ENCODE measurements at places on chromosomes 16 and 17.
A peak's percentile ranks its signal among the peaks of the same experiment; 100 is the strongest.

GRCh38 chr16:47469227-47469626 is 8.1 kb downstream of the PHKB start:
- DNase-seq = no peak

GRCh38 chr16:65547772-65548446 is 426.0 kb upstream of the CDH11 start:
- DNase-seq = peak; percentile 52

- peak; percentile 57 for DNase-seq
Observed at GRCh38 chr17:2122641-2123302, 67.9 kb downstream of the HIC1 start.

- no peak for DNase-seq
Observed at GRCh38 chr17:4706121-4706520, 2.2 kb upstream of the PELP1 start.

All from right hindlimb (tissue), 1 donor.